ENCODE measurements at places on chromosomes 11 and 22. TPM values are rescaled to one million over a fixed set of nuclear protein-coding genes. Genes with fewer than 3 reads are reported as not detected.
A peak's percentile ranks its signal among the peaks of the same experiment; 100 is the strongest.

EFEMP2 gene
- total RNA-seq: 22.0 TPM

DRICH1 gene
- 1.3 TPM for total RNA-seq

GRCh38 chr22:49716441-49716840 lies 111.2 kb downstream of the BRD1 start:
- H3K4me1 ChIP-seq: no peaks in the 10 kb centered on the region
- no peaks in the 10 kb centered on the region for H3K36me3 ChIP-seq
- H3K27me3 ChIP-seq: peaks cover 55% of the 10 kb centered on the region
- H3K4me3 ChIP-seq: no peak overlapping the region
- no peak overlapping the region for H3K27ac ChIP-seq
- DNase-seq: no peak

DNA sequence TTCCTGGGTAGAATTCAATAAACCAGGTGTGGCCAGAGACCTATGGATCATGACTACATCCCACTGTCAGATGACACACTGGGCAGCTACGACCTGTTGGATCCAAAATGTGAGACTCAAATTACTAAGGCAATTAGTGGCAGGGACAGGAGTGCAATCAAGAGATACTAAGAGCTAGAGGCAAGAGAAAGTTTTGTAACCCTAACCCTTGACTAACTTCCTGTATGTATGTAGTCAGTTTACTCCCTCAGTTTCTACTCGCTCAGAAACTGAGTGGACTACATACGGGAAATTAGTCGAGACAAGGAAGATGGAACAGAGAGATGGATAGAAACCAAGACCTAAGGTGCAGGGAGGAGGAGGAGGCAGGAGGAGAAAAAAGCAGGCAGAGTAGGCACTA lies 2.7 kb downstream of the CYB5R2 start:
- peaks cover 34% of the 10 kb centered on the region for H3K4me1 ChIP-seq
- H3K4me3 ChIP-seq: no peak overlapping the region
- DNase-seq: no peak
- peaks cover 21% of the 10 kb centered on the region for H3K36me3 ChIP-seq
- H3K27ac ChIP-seq: peak overlapping the region; percentile 8

- no peak overlapping the region for H3K27ac ChIP-seq
- DNase-seq: no peak
- no peaks in the 10 kb centered on the region for H3K27me3 ChIP-seq
- no peaks in the 10 kb centered on the region for H3K36me3 ChIP-seq
These were observed 45.0 kb downstream of the RPUSD4 start for GRCh38 chr11:126166413-126166812.

DNA sequence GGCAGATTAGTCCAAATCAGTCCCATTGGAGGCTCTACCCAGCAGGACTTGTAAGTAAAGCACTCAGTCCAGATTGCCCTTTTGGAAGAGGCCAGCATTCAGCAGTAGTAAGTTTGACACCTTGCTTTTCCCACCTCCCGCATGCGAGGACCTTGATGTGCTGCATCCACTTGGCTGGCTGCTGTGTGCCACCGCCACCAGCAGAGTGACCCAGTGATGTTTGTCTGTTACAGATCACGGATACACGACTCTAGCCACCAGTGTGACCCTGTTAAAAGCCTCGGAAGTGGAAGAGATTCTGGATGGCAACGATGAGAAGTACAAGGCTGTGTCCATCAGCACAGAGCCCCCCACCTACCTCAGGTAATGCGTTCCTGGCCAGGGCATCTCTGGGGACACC lies 6.6 kb downstream of the SMARCB1 start:
- H3K27me3 ChIP-seq: no peaks in the 10 kb centered on the region
- no peak overlapping the region for H3K4me3 ChIP-seq
- DNase-seq: no peak

DNA sequence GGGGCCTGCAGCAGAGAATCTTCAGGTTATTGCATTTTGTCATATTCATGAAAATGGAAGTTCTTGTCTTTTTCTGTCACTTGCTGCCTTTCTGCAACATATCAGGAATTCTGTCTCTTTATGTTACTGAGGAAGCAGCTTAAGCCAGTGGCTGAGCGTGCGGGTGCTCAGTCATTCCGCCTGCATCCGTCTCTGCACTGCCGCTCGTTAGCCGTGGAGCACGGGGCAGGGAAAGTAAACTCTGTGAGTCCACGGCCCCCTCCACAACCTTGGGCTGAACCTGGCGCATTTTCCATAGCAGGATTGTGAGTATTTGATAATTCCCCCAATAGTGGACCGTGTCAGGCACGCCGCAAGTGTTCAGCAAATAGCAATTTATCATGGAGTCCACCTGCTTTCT lies 1007.7 kb downstream of the BRD1 start:
- no peak overlapping the region for H3K27ac ChIP-seq
- peaks cover 20% of the 10 kb centered on the region for H3K27me3 ChIP-seq
- no peak for DNase-seq
